ENCODE measurements at places on chromosomes 6 and 20.

DNA sequence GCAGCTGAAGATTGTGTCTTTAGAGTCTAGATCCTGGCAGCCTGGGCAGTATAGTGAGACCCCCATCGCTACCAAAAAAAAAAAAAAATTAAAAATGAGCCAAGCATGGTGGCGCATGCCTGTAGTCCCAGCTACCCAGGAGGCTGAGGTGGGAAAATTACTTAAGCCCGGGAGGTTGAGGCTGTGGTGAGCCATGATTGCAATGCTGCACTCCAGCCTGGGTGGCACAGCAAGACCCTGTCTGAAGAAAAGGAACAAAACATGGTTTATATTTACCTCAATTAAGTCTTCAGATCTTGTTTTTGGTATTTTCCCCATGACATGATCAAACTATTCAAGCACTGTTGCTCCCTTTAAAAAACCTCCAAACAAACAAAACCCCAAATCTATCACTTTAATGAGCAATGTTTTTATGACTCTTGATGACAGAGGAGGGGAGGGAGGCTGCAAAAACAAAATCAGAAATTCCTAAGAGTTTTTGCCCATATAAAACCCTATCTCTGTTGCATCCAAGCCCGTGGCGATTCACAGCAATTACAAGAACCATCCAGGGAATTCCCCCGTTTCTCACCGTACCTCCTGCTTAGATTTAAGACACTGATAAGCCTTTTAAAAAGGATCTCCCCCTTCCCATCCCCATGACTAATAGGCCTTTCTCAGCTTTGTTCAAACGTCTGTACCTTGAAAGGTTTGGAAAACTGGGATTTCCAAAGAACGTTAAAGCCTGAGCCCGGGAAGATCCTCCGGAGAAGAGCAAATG, 259.9 kb downstream of the BMP7 start:
- no peak for DNase-seq

GRCh38 chr6:157557559-157557958, 176.6 kb downstream of the ZDHHC14 start:
- no peak for DNase-seq

DNA sequence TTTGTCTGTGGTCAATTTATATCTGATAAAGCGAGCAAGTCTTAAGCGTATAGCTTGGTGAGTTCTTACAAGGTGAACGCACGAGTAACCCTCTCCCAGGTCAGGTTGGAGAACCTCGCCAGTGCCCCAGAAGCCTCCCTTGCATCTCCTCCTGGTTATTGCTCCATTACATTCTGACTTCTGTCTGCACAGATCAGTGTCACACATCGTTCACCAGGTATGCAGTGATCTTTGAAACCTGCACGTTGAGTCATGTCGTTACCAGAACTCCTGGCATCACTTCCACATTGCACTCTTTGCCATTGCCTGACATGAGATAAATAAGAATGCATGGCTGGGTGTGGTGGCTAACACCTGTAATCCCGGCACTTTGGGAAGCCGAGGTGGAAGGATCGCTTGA, 44.2 kb downstream of the AKAP12 start:
- DNase-seq = no peak

- DNase-seq = no peak
Measured at GRCh38 chr6:116877743-116878142, 701 bp downstream of the RFX6 start.

DNA sequence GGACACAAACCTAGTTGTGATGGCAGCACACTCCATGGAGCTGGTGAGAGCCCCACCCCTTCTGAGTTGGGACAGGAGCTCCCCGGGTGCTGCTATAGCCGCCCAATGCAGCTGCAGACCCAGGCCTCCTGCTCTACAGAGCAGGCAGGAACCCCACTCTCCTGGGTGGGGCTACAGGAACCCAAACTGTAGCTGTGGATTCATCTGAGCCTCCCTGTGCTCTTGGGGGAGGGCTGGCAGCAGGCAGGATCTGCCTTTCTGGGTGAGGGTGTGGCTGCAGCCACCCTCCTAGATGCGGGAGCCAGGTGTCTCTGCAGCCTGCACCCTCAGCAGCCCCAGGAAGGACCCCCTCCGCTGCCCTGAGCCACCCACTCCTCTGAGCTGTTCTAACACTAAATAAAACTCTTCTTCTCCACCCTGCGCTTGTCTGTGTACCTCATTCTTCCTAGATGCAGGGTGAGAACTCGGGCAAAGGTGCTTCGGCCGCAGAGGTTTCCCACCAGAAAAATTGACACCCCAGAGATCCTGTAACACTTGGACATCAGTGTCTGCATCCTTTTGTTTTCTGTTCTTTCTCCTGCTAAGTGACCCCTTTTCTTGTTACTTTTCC, 55.2 kb upstream of the KIF13A start:
- DNase-seq = no peak

DNA sequence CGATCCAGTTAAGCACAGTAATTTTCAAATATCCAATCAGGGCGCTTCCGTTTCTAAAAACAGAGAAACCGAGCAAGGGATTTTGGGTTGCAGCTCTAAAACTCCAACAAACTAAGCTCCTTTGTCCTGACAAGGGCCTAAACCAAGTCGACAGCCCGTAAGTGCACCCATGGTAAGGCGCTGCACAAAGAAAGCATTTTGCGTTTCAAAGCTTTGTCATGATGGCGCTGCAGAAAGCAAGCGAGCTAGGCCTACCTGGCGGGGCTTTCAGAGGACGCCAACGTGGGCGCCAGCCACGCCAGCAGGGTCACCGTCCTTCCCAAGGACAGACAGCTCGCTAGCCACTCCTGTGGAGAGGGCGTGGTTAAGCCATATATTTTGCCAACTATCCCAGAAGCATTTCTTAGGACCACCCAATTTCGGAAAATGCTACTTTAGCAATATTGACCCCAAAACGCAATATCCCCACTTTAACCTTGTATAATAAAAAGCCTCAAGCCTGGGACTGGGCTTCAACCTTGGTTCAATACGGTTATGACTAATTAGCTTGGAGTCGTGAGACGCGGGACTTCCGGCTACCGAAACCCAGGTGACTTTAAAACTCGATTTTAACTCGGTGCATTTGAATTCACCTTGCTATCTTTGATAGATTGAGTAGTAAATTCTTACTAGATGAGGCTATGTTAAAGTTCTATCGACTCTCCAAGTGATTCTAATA, 53.8 kb downstream of the TRIM38 start:
- DNase-seq = no peak

DNA sequence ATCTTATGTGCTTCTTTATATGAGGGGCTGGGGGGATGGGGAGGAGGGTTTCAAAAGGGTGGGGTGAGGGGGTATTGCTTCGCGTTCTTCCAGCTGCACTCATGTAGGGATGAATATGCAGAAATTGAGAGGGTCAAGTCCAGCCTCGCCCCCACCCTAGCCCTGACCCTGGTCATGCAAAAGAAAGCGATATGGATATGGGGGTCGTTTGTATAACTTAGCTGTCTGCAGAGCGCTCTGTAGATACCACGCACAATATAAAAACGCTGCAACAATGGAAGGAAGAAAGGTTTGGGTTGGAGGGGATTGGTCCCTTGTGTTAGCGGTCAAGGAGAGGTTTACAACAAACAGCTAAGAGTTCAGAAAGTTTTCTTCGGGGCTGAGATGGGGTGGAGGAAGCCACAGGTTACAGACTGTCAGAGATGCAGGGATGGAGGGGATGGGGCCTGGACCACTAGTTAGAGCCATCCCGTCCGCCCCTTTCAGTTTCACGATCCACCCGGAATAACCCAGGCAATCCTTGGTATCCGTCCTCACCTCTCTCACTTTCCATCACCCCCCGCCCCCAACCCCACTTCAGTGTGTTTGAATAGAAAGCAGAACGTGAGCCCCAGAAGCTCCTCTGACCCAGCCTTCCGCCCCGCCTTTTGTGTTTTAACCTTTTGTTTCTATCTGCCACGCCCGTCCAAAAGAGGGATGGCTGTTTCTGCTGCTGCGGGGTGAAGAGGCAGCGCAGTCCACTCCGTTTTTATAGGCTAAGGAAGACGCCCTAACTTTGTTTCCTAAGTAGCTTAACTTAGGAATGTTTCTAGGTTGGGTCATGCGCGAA, 73.5 kb downstream of the SOX4 start:
- DNase-seq = no peak

GRCh38 chr6:16004934-16005679, 123.8 kb upstream of the MYLIP start:
- no peak for DNase-seq

DNA sequence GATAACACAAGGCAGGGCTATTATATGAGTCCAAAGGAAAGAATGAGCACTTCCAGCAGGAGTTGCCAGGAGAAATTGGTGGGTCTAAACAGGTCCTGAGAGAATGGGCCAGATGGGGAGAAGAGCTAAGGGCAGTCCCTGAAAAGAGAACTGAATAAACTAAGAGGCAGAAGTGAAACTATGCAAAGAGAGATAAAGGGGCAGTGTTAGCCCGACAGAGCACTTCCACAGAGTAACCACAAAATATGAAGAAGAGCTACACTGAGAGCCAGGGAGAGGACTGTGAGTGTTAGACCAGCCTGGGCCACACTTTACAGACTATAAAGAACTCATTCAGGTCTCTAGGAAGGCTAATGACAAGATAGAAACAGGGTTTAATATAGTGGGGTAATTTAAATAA, 43.8 kb downstream of the RALGAPA2 start:
- no peak for DNase-seq

GRCh38 chr6:33421344-33421643, 1.4 kb downstream of the SYNGAP1 start:
- DNase-seq = no peak

DNA sequence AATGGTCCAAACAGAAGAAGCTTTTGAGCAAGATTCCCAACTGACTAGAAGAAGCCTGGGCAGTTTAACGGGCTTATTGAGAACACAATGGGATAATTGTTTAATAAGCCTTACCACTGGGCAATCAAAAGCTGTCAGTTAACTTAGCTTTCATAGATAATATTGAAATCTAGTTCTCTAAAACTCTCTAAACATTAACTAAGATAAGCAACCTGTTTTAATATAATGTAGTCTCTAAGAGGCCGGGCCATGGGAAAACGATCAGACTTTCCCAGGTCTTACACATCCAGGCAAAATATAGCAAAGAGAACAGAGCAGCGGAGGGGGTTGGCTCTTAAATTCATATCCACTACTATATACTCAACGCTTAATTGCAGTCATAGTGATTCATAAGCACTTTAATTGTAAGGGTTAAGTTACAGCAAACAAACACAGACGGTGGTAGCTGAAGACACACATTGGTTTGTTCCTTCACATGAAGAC, 128.0 kb upstream of the FAM83B start:
- DNase-seq = peak; percentile 90

GRCh38 chr20:10465135-10465534, 30.0 kb downstream of the SLX4IP start:
- DNase-seq = no peak

DNA sequence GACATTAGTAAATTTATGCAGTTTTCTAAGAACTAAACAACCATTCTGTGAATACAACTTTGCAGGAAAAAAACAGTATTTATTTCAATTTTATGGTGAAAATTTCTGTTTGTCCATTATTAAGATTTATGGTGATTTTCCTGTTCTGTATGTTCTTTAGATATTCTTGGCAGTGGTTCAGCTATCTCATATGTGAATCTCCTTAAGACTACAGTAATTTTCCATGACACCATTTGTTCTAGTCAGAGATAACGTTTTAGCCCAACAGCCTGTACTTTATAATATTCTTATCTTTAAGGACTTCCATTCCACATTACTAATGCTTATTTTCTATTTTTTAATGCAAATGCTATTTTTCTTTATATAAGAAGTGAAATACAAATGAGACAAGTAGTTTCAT, 504.0 kb downstream of the RFPL4B start:
- DNase-seq = no peak

DNA sequence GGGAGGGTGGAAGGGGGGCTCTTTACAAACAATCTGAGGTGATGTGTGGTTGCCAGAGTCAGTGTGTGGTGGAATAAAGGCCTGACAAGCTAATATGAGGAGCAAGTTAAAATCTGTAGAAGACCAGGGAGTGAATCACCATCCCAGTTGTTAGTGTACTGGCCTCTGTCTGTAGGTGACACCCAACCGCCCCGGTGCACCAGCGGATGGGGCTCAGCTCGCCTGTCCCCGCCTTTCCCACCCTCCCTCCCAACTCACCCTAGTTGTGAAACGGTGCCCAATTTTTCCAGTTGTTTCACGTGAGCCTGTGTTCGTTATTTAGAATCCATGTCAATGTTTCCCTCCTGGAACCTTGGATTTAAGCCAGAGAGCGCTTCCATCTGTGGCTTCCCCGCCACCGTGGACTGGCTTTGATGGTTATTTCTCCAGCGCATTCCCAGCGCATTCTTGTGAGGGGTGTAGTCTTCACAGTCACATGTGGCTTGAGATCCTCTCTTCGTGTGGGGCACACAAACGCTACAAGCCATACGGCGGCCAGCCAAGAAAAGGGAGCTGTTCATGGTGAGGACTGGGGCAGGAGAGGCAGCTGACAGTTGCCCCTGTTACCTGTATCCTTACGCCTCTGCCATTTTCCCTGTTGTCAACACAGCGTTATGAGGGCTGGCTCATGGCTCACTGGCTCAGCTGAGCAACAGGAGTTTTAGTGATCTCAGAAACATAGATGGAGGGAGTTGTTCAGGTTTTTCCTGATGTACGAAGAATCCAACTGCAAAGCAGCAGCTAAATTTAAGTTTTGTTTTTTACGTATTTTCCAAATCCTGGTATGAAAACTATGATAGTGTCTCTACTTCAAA, 137.6 kb downstream of the ZDHHC14 start:
- no peak for DNase-seq

DNA sequence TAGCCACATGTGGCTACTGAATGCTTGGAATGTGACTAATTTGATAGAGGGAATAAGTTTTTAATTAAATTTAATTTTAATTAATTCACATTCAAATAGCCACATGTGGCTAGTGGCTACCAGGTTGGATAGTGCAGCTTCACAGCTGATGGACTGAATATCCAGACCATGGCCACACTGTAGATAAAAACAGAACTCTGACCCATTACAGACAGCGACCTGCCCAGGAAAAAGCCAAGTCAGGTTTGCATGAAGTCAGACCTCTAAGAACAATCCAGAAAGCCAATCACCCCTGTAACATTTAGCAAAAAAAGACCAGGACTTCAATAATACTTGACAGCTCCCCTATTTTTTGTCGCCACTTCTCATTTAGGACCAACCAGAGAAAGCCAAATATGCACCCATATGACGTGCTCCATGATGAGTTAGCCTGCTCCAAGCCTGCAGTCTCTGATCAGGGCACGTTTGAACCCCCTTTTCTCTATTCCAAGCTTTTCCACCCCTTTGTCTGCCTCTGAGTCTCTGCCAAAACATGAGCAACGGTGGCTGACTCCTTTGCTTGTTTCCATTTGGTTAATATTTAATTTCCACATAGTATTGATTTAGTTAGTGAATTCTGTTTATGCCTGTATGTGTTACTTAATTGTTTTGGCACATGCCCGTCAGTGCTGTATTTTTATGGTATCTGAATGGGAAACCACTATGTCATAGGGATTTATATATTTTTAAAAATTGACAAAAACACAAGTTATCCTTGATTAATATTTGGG, 636.3 kb downstream of the UTRN start:
- DNase-seq = no peak

DNA sequence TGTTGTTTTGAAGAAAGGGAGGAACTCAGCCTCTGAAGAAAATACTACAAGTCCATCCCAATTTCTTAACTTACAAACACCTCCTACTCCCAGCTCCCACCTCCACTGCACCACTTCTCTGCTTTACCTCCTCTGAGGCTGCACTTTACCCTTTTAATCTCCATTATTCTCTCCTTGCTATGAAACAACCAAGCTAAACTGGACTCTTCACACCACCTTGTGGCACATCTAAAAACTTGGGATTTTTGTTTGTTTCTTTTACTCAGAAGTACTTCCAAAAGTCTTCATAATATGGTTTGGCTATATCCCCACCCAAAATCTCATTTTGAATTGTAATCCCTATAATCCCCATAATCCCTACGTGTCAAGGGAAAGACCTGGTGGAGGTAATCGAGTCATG, 142.2 kb downstream of the MOXD1 start:
- no peak for DNase-seq

- no peak for DNase-seq
Measured at GRCh38 chr20:43167615-43168014, 22.1 kb downstream of the PTPRT start.
